ENCODE measurements at places on chromosomes 5 and 9.

GRCh38 chr9:16601991-16602390, 268.5 kb downstream of the BNC2 start:
- DNase-seq, result no peak

DNA sequence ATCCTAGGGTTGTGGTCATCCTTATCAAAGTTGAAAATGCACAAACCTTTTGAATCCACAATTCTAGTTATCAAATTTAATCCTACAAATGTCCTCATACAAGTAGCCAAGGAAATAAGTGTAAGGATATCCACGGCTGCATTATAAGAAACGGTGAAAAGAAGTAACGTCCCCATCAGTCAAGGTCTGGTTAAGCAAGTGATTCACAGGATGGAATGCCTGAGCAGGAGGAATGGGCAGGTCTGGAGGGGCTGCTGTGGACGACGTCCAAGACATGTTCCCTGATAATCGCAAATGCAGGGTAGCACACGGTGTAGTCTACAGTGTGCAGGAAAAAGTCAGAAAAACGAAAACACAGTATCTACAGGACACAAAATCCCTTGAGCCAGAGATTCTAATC, 118.6 kb downstream of the ADAMTS2 start:
- no peak for DNase-seq

- DNase-seq, result no peak
Measured at GRCh38 chr5:83000428-83000827, 76.8 kb downstream of the TMEM167A start.

DNA sequence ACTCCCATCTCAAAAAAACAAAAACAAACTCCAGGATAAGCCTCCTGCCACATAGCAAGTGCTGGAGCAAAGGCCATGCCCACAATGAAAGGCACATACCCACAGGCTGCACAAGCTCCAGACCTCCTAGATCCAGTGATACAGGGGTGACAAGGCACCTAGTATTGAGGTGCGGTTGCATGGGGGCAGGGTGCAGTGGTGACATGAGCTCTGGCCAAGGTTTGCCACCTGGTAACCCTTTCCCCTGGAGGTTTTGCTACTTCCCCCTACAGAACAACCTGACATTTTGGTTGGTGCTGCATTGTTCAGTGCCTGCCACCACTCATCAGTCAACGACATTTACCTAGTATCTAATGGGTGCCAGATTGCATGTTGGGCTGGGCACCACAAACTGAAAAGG, 14.5 kb downstream of the CDKN2AIPNL start:
- DNase-seq, result no peak

- peak; percentile 95 for DNase-seq
Measured at GRCh38 chr5:125481506-125482465, 735.3 kb upstream of the ZNF608 start.

DNA sequence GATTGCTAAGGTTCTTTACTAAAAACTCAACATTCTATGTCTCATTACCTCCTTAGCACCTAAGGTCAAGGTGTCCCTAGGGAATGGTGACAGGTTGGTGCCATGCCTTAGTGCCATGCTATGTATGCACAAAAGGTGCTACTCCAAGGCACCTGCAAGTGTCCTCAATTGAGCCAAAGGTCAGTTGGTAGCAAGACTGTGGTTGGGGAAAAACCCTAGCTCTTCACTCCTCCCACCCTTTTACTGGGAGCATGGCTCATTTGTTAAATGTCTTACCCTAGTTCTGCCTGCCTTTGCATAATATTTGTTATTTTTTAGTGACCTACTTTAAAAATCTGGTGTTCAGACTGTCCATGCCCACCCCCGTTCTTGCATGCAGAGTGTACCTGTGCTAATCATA, 17.0 kb downstream of the ACO1 start:
- no peak for DNase-seq

- DNase-seq, result no peak
Measured at GRCh38 chr9:68983008-68983411, 30.9 kb downstream of the PRKACG start.

DNA sequence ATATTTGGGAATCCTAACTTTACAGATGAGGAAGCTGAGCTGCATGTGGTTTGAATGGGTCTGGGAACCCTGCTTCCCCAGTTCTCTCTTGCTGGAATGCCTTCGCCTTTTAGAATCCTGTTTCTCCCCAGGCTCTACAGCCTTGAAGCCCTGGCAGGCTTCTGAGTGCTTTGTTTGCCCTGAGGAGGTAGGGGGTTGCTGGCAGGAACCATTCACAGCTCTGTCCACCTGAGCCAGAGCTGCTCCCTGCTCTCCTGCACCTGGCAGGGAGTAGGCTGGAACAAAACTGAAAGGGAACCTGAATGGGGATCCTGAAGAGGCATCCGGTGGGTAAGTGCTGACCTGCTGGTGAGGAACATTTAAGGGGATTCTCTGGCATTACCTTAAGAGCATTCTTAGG, 33.0 kb downstream of the KIF4B start:
- no peak for DNase-seq

- DNase-seq, result no peak
Measured at GRCh38 chr5:177487975-177488374, 9.4 kb downstream of the PDLIM7 start.

GRCh38 chr9:25094518-25094917, 548.8 kb upstream of the IZUMO3 start:
- DNase-seq, result no peak

GRCh38 chr9:92059661-92060060, 55.6 kb downstream of the SPTLC1 start:
- no peak for DNase-seq

DNA sequence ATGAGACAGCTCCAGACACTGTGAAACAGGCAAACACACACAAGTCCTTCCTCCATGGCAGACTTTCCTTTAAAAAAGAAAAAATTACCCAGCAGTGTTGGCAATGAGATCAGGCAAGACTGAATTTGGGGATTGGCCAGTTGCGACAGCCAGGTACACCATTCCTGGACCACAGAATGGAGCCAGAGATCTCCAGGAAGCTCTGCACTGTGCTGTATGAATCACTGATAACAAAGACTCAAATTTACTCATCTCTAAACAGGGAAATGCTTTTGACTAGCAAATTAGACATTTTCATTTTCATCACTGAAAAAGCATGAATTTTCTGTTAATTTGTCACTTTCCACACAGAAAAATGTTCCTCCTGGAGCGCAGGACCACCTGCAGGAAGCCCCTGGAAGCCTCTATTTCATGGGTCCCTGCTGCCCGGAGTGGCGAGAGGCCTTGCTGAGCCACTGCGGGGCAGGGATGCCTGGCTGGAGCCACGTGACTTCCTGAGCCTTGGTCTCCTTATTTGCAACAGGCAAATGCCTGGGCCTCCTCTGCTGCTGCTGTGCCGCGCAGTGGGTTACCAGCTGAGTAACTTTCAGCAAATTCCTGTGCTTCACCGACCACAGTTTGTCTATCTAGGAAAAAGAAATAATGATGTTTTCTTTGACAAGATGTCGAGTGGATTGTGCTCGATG, 185.9 kb upstream of the ZNF618 start:
- no peak for DNase-seq

DNA sequence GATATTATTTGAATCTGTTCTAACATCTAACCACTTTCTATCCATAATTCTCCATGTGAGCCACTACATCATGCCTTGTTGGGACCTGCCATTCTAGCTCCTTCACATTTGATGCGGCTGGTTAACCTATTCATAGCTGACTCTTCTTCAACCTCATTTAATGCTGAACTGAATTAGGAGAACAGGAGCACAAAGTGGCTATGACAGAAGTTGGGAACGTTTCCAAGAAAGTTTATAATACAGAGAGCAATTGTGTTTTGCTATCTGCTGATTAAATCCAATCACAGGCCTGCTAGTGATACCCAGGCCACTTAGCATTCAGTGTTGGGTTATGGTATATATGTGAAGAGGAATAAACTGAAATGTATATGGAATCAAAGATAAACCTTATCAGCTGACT, 440.3 kb downstream of the PTPRD start:
- DNase-seq, result no peak

DNA sequence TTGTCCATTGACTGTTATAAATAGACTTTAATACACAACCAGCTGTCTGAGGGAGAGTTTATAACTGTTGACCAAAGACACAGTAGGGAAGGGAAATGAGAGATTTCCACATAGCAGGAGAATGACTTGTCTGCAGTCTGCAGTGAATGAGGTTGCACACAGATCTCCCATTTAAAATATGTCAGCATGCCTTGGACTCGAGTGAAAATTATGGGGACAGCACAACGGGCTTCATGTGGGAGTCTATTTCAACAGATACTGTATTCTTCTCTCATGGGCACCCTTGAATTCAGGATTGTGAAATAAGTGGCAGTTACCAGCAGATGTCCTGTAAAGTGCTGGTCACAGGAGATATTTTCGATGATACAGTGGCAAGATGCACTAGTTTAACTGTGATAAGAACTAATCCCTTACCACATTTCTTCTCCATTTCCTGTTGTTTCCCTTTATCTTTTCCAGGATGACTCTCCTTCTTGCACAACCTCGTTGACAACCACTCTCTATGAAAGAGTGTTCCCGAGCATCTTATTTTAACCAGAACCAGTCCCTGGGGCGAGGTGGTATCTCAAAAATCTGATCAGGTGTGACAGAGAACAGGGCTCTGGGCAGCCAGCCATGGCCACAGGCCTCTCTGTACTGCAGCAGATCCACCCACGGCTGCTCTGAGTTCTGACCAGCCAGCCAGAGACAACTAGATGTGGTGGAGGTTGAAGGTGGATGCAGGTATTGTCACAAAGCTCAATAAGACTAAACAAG, 51.5 kb upstream of the MAP3K1 start:
- peak; percentile 91 for DNase-seq

DNA sequence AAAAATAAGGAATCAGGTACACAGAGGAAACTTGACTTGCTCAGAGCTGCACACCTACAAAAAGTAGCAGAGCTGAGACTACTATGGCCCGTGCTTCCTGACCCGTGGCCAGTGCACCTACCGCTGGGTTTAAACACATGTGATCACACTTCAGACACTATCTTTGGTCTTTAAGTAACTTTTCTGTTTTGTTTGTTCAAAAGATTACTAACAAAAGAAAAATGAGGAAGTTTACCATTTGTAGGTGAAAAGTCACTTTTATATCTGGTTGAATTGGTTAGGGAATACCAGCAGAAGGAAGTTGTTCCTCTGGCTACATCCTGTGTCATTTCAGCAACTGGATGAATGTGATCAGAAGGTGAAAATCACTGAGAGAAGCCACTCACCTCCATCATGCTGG, 6.5 kb upstream of the SYK start:
- no peak for DNase-seq

DNA sequence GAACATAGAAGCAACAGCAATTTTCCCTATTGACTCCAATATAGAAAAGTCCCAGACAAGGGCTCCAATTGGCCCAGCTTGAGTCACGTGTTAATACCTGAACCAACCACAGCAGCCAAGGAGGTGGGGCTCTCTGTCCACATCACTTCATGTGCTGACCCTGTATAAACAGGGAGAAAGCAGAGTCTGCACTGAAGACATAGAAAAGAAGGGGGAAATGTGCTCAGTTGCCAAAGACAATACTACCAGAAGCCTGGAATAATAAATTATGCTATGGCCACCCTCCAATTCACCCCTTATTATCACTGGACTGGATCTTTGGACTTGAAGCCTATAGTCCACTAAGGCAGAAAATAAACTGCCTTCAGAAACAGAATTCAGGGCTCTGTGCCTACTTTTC, 275.4 kb downstream of the EPB41L4A start:
- DNase-seq, result no peak

DNA sequence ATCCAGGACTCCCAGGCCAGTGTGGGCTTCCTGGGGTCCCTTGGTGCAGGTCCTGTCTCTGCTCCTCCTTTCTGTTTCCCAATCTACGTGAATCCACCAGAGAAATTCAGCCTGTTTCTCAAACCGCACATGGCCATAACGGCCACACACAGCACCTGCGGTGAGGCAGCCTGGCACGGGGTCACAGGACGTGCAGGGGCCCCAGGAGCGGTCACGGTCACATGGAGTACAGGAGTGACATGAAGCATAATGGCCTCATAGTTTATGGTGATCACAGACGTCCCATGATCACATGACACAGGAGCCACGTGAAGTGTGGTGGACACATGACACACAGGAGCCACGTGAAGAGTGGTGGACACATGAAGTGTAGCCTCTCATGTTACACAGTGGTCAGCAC, 248.5 kb upstream of the IRX4 start:
- DNase-seq, result no peak

GRCh38 chr5:178411083-178411482, 178.5 kb upstream of the PHYKPL start:
- no peak for DNase-seq

GRCh38 chr9:106708475-106709146, 154.4 kb upstream of the ZNF462 start:
- no peak for DNase-seq

DNA sequence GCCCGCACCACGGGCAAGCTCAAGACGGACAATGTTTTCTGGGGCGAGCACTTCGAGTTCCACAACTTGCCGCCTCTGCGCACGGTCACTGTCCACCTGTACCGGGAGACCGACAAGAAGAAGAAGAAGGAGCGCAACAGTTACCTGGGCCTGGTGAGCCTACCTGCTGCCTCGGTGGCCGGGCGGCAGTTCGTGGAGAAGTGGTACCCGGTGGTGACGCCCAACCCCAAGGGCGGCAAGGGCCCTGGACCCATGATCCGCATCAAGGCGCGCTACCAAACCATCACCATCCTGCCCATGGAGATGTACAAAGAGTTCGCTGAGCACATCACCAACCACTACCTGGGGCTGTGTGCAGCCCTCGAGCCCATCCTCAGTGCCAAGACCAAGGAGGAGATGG, 108.6 kb downstream of the DAB2IP start:
- no peak for DNase-seq

DNA sequence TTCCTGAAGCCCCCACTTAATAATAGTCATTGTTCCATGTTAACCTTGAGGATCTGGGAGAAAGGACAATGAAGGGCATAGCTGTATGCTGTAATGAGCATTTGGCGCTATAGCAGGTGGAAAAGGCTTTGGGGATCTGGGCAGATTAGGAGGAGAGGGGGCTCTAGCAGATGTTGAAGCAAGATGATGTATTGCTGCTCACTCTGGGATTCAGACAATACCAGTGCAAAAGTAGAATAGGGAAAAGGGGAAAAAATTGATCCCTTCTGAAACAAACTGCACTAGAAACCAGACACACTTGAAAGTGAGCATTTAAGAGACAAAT, 575.3 kb upstream of the MEF2C start:
- DNase-seq, result no peak

- DNase-seq, result no peak
Measured at GRCh38 chr9:128556926-128557634, 4.7 kb downstream of the SPTAN1 start.

- no peak for DNase-seq
Measured at GRCh38 chr9:35870351-35870923, at the start of gene OR13J1. Gene OR13J1 (minus strand): TSS chr9:35870401. CDS start chr9:35870401, 0 bp downstream.

DNA sequence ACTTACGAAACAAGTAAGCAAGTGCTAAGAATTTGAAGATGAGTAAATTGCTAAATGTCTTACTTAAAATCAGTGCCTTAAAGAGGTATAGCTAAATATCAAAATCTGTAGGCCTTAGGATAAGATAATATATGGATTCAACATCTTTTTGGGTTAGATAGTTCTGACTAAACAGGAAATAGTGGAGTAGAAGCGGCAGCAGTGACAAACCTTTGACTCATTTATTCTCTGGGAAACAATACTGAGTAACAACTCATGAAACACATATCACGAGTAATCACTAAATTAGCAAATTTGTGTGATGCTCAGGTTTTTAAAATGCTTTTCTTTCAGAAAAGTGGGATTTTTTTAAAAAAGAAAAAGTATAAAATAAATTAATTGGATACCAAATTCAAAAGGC, 762.1 kb upstream of the TYRP1 start:
- no peak for DNase-seq

GRCh38 chr9:34254141-34254913, 74.7 kb downstream of the KIF24 start:
- DNase-seq, result no peak

Measured in foreskin melanocyte (primary cell).